OCI-LY7 (cell line): ENCODE measurements at places on chromosomes 4 and X. TPM values are rescaled to one million over a fixed set of nuclear protein-coding genes. Genes with fewer than 3 reads are reported as not detected.

Gene PHEX
- total RNA-seq, result not detected in 2 replicates

Gene MXRA5
- not detected in 2 replicates for total RNA-seq

Gene HMGB2
- 810 and 934 TPM in 2 replicates for total RNA-seq

Gene TRIML2
- not detected in 2 replicates for total RNA-seq

Gene GPR143
- total RNA-seq, result not detected in 2 replicates

Gene SUPT20HL1
- total RNA-seq, result not detected in 2 replicates

Gene SATL1
- 0.17 TPM in 1 of 2 replicates, not detected in the other for total RNA-seq

Gene VAMP7
- total RNA-seq, result 32.0 and 37.0 TPM in 2 replicates

Gene PSAPL1
- not detected in 2 replicates for total RNA-seq

Gene C4orf36
- total RNA-seq, result 1.4 TPM in 1 of 2 replicates, not detected in the other

Gene S100P
- not detected in 2 replicates for total RNA-seq

Gene PNMA6A
- total RNA-seq, result 2.2 and 2.4 TPM in 2 replicates

Gene GYPE
- not detected in 2 replicates for total RNA-seq

Gene DUSP21
- not detected in 2 replicates for total RNA-seq

Gene MTM1
- total RNA-seq, result 19.7 and 22.9 TPM in 2 replicates

Gene MAMLD1
- total RNA-seq, result not detected in 2 replicates

Gene DCK
- 146 and 181 TPM in 2 replicates for total RNA-seq

Gene MAGEA2B
- total RNA-seq, result not detected in 2 replicates

Gene LRP2BP
- 1.0 and 1.4 TPM in 2 replicates for total RNA-seq

Gene CABS1
- total RNA-seq, result not detected in 2 replicates

Gene ADAM29
- total RNA-seq, result 1.1 and 1.2 TPM in 2 replicates

Gene PWWP3B
- total RNA-seq, result not detected in 2 replicates

Gene SYN1
- not detected in 2 replicates for total RNA-seq

Gene BMP2K
- 61.1 and 66.1 TPM in 2 replicates for total RNA-seq

Gene ELF4
- total RNA-seq, result 24.9 and 27.3 TPM in 2 replicates

Gene ARHGAP36
- not detected in 2 replicates for total RNA-seq

Gene ERCC6L
- 14.1 and 14.7 TPM in 2 replicates for total RNA-seq

Gene WFS1
- total RNA-seq, result 14.3 and 14.5 TPM in 2 replicates

Gene SH2D1A
- total RNA-seq, result 0.63 and 0.77 TPM in 2 replicates

Gene DDIT4L
- not detected in 2 replicates for total RNA-seq

Gene PPARGC1A
- 0.26 and 0.40 TPM in 2 replicates for total RNA-seq

Gene NAT8L
- not detected in 2 replicates for total RNA-seq
